ENCODE measurements at places on chromosomes 16 and 17.

DNA sequence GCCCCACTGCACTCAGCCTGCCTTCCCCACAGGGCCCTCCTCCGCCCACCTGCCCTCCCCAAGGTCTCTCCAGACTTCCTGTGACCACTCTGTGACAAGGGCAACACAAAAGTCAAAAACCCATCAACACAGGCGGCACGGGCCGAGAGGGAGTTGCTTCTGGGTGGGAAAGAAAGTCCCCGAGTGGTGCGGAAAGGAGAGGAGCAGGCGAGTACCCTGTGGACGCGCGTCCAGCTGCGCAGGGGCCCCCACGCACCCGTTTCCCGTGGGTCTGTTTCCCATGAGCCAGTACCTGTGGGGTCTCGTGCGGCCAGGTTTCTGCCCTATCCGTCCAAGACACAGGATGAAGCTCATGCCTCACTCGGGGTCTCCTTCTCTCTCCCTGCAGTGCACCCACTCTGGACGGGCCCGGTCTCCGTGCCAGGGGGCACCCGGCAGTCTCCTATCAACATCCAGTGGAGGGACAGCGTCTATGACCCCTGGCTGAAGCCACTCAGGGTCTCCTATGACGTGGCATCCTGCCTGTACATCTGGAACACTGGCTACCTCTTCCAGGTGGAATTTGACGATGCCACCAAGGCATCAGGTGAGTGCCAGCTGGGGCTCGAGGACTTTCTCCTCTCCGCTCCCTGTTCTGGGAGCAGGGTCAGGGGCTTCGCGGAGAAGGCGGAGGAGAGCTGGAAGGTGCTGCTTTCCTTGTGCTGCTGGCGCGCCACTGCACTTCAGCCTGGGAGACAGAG is 12.2 kb downstream of the CD2BP2 start:
- no peak for DNase-seq

- no peak for DNase-seq
Observed at GRCh38 chr17:58002154-58002948, 4.7 kb downstream of the SRSF1 start.

DNA sequence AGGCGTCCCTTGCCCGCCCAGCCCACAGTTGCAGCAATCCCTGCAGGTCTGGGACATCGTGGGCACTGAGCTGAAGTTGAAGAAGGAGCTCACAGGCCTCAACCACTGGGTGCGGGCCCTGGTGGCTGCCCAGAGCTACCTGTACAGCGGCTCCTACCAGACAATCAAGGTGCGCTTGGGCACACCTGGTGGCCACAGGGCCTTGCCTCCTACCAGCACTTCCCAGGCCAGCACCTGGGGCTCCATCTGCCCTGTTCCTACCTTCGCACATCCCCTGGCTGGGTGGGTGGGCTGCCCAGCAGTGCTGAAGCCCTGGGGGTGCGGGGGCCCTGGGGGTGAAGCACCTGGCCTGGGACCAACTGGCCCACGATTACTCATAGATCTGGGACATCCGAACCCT is 19.9 kb downstream of the TRAF7 start:
- no peak for DNase-seq

- no peak for DNase-seq
Observed at GRCh38 chr17:5708344-5708743, 124.0 kb upstream of the NLRP1 start.

- DNase-seq = no peak
Observed at GRCh38 chr17:14268264-14268663, 31.6 kb upstream of the CDRT15 start.

- no peak for DNase-seq
Observed at GRCh38 chr17:61734012-61734411, 129.3 kb downstream of the BRIP1 start.

DNA sequence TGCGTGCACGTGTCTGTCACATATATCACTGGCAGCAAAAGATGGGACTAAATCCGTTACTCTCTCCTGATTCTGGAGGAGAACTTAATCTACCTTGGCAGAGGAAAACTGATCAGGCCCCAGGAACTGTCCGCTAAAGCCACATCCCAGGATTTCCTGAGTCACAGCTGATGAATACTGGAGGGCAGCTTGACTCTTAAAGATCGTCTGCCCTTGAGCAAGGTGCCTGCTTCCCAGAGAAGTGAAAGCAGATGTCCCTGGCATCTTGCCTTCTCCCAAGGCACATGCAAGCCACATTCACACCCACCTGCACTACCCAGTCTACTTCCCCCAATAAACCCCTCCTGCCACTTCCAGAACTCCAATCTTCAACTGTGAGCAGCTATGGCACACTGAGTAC is 99.8 kb downstream of the CPPED1 start:
- no peak for DNase-seq

DNA sequence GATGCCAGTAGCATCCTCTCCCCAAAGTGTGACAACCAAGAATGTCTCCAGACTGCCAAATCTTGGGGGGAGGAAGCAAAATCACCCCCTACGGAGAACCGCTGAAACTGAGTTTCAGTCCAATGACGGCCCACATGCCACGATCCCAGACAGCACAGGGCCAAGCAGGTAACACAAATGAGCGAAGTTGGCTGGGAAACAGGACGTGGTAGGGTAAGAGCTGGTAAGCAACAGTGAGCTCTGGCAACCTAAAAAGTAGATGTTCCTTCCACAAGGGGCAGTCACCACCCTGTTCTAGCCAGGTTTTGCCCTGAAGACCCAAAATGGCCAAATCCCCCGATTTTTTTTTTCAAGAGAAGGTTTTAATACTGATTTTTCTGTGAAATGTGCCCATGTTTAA is 25.4 kb downstream of the ZFHX3 start:
- no peak for DNase-seq

GRCh38 chr16:14497245-14498082 is 132.6 kb downstream of the PARN start:
- no peak for DNase-seq

- DNase-seq = no peak
Observed at GRCh38 chr17:68384941-68385340, 72.4 kb downstream of the WIPI1 start.

- DNase-seq = no peak
Observed at GRCh38 chr16:19523184-19523558, 571 bp upstream of the CCP110 start.

- DNase-seq = no peak
Observed at GRCh38 chr17:65093930-65094329, 37.4 kb upstream of the GNA13 start.

GRCh38 chr16:13429416-13429815 is 490.5 kb upstream of the ERCC4 start:
- DNase-seq = no peak

DNA sequence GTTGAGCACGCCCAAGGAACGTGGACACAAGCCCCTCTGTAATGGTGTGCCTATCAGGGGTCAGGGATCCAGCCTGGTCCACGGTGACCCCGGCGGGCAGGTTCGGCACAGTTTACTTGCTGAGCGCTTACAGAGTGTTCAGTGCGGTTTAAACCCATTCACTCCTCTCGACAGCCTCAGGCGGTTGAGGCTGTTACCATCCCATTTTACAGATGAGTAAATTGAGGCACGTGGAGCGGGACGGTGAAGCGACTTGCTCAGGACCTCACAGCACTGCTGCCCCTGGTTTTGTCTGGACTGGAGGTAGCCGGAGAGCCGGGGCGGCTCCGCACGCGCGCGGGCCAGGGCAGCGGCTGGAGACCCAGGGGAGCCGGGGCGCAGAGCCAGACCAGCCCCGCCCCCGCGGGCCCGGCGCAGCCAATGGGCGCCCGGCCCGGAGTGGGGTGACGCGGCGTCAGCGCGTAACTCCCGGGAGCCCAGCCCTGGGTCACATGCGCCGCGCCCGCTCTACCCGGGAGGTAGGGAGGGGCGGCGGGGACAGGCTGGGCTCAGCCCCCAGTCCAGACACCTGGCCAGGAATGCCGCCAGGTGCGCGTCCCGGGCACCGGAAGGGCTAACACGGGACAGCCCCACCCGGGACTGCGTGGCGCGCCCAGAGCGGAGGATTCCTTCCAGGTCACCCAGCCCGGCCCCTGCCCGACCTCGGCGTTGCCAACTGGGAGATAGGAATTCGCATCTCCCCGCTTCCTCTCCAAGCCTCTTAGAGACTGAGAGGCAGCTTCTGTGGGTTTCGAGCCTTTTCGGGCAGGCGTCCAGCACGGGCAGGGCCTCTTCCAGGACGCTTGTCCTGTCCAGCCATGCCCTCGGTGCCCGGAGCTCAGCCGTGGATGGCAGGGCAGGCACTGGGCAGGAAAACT is 3.3 kb upstream of the SREBF1 start:
- peak; percentile 94 for DNase-seq

DNA sequence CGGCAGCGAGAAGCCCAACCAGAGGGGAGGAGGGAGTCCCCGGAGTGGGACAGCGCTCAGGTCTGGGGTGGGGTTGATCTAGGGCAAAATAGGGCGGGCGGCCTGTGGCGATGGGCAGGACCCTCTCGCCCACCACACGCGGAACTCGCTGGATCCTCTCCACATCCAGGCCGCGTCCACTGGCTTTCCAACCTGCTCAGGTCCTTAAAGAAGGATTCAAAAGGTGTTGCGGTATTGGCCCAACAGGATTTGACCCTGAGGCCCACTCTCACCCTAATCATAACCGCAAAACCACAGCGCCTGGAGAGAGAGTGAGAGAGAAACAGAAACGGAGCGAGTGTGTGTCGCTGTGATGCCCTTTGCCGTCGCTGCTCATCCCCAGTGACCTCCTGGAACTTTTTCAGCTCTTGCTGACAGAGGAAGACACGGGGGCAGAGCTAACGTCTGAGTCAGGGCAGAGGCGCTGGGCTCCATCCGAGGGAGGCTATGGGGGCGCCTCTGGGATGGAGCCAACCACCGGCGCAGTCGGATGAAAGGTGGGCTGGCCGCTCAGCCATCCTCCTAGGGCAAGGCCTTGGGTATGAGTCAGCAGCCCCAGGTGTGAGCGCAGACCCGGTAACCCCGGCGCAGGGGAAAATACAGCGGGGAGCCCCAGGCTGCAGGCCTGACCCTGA is 16.7 kb upstream of the OR1F1 start:
- DNase-seq = no peak

GRCh38 chr17:16820979-16821543 is 131.0 kb downstream of the CCDC144A start:
- DNase-seq = no peak

DNA sequence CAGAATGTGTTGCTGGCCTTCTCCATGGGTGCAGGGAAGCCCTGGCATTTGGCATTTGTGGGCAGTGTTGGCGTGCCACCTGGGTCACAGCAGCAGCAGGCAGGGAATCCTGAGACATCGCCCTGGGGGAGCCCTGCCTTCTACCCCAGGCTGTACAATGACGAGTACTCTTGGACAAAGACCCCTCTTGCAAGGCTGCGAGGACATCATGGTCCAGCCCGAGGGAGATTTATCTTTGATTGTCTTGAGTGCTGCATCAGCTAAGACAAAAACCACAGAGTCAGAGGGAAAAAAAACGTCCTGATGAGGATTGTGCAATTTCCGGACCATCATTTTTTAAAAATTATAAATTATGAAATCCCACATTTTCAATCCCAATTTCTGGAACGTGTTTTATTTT is 3.7 kb downstream of the CRISPLD2 start:
- no peak for DNase-seq

GRCh38 chr16:3020247-3020603 is at the start of gene TNFRSF12A:
TNFRSF12A (plus strand) TSS chr16:3020368; CDS start chr16:3020398, 30 bp downstream.
- DNase-seq = peak; percentile 75

DNA sequence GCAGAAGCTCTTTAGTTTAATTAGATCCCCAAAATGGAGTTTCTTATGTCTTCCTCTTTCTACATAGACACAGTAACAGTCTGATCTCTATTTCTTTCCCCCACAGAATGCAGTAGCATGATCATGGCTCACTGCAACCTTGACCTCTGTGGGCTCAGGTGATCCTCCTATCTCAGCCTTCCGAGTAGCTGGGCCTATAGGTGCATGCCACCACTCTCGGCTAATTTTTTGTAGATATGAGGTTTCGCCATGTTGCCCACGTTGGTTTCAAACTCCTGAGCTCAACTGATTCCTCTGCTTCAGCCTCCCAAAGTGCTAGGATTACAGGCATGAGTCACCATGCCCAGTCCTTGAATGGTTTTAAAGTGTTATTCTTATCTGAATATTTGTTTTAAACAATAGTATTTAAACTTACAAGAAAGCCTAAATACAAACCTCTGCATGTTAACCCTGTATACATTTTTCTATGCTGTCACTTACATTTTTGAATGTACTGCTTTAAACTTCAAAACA is 120.6 kb downstream of the GOSR1 start:
- DNase-seq = no peak

DNA sequence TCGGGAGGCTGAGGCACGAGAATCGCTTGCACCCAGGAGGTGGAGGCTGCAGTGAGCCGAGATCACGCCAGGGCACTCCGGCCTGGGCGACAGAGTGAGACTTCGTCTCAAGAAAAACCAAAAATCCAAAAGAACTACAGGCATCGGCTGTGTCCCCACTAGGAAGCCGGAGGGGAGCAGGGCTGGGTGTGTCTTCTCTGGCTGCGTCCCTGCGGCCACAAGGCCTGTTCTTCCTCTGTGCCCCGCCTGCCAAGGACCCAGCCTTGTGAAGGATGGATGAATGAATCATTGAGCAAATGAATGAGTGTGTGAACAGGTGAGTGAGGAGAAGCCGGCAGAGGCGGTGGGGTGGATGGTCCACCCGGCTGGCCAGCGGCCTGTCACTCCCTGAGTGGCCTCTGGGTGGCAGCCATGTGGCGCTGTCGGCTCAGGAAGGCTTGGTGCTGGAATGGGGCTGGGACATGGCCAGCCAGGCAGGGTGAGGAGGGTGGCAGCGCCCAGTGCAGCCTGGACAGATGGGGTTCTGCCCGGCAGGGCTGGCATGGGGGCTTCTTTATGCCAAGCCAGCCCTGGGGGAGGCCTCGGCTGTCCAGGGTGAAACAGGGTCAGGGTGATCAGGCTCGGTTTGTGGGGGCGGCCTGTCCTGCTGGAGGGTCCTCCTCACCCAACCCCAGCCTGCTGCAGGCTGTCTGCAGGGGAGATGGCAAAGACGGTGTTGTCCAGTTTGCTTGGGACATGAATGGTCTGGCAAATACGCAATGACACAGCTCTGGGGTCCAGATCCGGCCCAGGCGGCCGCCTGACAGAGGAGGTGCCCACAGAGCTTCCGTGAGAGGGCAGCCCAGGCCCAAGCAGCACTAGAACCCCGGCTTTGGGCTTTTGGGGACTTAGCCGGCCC is 21.7 kb downstream of the SLC25A10 start:
- peak; percentile 94 for DNase-seq

DNA sequence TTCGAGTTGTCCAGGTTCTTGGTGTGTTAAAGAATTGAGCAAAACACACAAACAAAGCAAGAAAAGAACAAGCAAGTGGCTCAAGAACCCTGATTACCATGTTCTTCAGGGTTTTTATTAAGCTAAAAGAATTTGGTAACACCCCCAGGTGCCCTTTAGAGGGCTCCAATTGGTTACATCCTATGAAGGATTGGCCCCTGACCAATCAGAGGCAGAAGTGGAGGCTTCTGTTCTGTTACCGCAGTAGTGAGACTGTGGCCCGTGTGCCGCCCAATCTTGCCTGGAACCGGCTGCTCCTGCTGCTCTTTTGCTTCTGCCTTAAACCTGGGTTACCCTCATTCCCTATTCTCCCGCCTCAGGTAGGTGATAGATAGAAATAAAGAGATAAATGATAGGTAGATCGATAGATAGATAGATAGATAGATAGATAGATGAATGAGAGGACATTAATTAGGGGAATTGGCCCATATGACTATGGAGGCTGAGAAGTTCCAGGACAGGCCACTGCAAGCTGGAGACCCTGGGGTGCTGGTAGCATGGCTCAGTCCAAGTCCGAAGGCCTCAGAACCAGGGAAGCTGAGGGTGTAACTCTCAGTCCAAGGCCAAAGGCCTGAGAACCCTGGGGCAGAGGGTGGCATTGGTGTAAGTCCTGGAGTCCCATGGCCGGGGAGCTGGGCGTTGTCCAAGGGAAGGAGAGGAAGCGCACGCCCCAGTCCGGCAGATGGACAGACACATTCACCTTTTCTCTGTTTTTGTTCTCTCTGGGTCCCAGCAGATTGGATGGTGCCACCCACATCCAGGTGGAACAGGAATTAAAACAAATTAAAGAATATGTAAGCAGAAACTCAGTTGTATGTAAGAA is 3.5 kb upstream of the CA5A start:
- DNase-seq = no peak

Data from RWPE1 (cell line).